ENCODE measurements at places on chromosomes 11 and 22. TPM values are rescaled to one million over a fixed set of nuclear protein-coding genes. Genes with fewer than 3 reads are reported as not detected.

Gene FAM227A
- total RNA-seq = 0.13 TPM

Gene BARX2
- total RNA-seq = not detected

Gene MRGPRX3
- total RNA-seq = not detected

Gene RRP8
- 8.5 TPM for total RNA-seq

Gene IGF2
- not detected for total RNA-seq

Gene GUCD1
- 125 TPM for total RNA-seq

Gene ANO5
- not detected for total RNA-seq

Gene NRIP3
- total RNA-seq = 12.0 TPM

Gene GRM5
- total RNA-seq = not detected

Gene CPT1A
- 20.1 TPM for total RNA-seq

- no peak for DNase-seq
These were observed 454.4 kb downstream of the BRD1 start for GRCh38 chr22:49373289-49373666.

- DNase-seq = no peak
These were observed 992 bp downstream of the LRFN4 start for GRCh38 chr11:66857927-66858185.

DNA sequence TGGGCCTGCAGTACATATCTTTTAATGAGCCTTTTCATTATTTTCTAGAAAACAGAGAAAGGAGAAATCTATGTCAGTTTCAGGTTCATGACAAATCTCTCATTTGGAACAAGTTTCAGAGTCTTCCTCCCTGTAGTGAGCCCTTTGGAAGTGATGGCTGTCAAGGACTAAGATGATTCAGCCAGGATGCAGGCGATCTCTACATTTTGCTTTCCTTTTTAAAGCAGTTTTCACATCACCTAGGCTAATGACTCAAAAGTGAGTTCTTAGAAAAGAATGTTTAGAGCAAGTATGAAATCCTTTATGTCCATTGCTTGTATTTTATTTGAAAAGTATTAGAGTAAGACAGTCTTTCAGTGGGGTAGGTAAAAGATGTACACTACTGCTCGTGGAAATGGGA is 130.1 kb downstream of the TRPC6 start:
- DNase-seq = peak; percentile 67

- DNase-seq = peak; percentile 39
These were observed 81.6 kb downstream of the MED15 start for GRCh38 chr22:20588843-20589581.

- no peak for DNase-seq
These were observed 50.6 kb upstream of the DEUP1 start for GRCh38 chr11:93279851-93280347.

- peak; percentile 56 for DNase-seq
These were observed 38.7 kb downstream of the CD82 start for GRCh38 chr11:44604171-44604581.

- DNase-seq = no peak
These were observed 111.7 kb upstream of the RASSF10 start for GRCh38 chr11:12897390-12897789.

- peak; percentile 5 for DNase-seq
These were observed 30.1 kb upstream of the SMPD1 start for GRCh38 chr11:6360183-6360582.

GRCh38 chr22:30286813-30287647 is 2.3 kb downstream of the CASTOR1 start:
- peak; percentile 47 for DNase-seq

GRCh38 chr22:38796262-38796957 is 2.5 kb upstream of the DNAL4 start:
- DNase-seq = peak; percentile 18

GRCh38 chr22:23233752-23234408 is 53.6 kb downstream of the BCR start:
- DNase-seq = peak; percentile 81

DNA sequence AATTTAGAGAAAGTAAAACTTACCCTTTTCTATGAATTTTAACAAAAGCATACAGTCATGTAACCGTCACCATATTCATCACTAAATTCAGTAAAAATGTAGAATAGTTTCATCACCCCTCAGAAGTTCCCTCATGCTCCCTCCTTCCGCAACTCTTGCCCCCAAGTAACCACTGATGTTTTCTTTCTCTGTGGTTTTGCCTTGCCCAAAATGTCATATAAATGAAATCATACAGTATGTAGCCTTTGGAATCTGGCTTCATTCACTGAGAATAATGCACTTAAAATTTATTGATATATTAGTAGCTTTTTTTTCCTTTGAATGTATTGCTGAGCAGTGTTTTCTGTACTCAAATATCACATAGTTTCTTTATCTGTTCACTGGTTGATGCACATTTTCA is 60.1 kb downstream of the DCUN1D5 start:
- DNase-seq = peak; percentile 13

DNA sequence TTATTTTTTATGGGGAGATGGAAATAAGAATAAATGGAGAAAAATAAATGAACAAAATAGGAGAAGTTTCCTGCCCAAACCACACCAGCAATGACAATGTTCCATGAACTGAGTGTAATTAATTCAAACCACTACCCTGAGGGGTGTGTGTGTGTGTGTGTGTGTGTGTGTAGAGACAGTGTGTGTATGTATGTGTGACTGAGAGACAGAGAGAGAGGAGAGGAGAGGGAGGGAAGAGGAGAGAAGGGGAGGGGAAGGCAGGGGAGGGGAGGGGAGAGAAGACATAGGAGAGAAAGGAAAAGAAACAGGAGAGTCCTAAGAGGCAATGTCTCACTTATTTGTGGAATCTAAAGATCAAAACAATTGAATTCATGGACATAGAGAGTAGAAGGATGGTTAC is 65.0 kb upstream of the POU2AF1 start:
- no peak for DNase-seq

DNA sequence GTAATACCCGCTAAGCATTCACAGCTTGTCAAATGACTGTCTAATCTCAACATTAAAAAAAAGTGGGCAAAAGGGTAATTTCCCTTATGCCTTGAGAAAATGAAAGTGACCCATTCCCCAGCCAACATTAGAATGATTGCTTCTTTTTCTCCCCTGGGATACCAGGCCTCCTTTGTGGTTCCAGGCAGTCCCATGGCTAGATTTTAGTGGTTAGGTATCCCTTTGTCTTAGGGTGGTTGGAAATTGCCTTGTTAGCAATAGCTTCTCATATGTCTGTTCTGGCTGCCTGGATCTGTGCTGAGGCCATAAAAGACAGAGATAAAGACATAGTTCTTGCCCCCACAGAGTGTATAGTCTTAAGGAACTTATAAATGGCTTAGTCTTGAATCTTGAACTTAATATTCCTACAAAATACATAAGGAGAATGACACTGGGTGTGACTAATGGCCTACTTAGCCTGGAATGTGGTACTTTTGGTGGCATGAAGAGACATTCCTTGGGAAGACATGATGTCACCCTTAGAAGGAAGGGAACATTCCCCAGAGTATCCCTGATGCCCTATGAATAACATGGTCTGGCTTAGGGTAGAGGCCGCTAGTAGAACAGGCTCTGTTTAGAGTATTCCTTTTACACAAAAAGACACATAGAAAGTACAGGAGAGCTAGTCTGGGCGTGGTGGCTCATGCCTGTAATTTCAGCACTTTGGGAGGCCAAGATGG is 90.3 kb downstream of the ZBTB16 start:
- peak; percentile 29 for DNase-seq

DNA sequence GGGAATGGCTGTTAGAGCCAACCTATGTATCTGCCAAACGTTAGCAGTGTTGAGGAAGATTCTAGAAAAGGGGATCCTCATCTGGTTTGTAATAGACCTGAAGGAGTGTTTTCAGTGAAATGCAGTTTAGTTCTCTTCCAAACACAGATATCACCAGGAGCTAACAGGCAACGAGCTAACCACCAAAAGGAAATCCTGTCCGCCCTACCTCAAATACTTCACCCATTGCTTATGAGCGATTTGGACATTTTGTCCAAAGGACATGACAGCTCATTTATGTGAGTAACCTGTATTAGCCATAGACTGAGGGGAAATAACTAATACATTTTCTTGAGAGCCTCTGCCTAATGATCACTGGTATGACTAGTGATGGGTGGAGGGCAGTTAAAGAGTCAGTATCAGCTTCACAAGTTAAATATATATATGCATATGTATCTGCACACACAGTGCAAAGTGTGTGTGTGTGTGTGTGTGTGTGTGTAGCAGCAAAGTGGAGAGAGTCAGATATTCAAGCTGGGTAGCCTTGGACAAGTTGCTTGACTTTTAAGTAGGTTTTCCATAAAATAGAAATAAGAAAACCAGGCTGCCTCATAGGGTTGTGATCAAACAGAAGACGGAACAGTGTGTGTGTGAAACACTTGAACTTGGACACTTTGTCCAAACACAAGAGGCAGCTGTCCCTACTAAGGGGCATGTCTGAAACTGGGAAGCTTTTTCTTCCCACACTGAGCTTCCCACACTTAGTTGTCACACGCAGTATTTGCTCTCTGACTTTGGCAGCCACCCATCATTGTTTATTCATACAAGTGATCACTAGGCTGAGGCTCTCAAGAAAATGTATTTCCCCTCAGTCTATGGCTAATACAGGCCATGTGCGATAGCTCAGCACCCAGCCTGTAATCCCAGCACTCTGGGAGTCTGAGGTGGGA is 940 bp upstream of the C11orf91 start:
- DNase-seq = peak; percentile 93

GRCh38 chr11:71163371-71163770 is 89.0 kb downstream of the SHANK2 start:
- DNase-seq = no peak

DNA sequence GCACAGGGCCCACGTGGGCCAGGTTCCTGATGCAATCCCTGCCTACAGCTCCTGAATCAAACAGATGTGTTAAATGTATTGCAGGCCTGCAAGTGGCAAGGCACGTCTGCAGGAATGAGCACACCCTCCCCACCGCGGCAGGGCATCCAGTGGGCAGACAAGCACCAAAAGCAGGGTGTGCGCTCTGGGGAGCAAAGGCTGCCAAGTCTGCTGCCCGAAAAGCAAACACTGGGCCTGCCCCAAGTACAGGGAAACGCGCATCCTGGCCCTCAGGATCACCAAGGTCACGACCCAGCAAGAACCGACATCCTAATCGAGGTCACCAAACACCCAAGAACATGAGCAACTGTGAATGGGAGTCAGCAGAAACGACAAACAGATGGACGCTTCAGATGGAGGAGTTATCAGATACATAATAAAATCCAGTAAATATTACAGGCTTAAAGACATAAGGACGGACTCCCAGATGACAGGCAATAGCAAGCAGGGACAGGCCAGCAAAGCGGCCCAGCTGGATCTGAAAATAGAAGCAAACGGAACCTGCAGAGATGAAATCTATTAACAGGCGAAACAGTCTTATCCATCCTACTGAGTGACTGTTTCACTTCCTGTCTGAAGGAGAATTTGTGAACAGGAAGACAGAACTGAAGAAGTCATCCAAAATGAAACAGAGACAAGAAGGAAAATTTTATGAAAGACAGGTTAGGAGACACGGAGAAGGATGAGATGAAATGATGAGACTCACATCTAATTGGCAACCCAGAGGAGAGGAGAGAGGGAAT is 26.7 kb downstream of the CARS1 start:
- DNase-seq = no peak

GRCh38 chr11:69215784-69216415 is 60.2 kb downstream of the SMIM38 start:
- peak; percentile 84 for DNase-seq

- DNase-seq = peak; percentile 4
These were observed 86.4 kb downstream of the DLG2 start for GRCh38 chr11:85540635-85541205.

DNA sequence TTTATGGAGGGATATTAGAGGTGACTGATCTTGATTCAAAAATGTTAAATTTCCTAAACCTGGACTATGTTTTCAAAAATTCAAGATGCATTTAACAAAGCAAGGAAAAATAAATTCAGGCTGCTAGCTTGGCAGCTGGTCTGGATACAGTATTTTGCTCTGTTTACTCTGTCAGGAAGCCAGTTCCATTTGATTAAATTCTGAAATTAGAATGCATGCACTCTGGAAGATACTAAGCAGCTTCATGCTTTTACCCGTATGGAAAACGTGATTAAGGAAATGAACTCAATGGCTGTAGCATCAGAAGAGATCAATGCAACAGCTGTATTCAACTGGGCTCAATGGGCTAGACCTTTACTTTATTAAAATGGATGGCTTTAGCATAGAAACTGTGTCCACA is 14.2 kb downstream of the C11orf71 start:
- DNase-seq = no peak

DNA sequence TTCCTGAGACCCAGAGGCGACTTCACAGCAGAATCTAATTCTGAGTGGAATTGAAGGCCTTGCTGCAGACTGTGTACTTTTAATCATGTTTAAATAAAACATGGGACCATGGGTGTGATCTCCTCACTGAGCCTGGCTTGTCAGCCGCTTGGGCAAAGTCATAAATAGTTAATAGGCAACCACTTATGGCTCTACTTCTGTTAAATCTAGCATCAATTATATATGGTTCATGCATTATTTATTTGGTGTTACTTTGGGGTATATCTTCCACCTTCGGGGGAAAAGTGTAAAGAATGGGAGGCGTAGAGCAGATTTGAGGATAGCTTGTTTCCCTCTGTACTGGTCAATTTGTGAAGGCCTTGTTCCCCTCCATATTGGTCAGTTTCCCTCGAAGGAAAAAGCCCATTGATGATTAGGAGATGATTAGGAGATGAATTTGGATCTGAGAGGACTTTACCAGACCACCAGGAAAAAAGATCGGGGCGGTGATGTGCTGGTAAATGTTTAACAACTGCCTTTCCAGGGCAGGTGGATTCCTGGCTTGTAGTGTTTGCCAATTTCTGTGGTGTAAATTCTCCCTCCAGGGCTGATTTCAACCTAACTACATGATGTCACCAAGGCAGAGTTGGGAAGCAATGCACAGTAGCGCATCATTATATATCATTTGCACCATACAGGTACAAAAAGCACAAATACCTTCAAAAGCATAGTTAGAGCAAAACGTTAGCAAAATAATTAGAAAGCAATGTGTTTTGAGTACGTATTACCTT is 204.1 kb upstream of the SEZ6L start:
- no peak for DNase-seq

- peak; percentile 29 for DNase-seq
These were observed 971 bp downstream of the TUBGCP6 start for GRCh38 chr22:50243685-50244419.

DNA sequence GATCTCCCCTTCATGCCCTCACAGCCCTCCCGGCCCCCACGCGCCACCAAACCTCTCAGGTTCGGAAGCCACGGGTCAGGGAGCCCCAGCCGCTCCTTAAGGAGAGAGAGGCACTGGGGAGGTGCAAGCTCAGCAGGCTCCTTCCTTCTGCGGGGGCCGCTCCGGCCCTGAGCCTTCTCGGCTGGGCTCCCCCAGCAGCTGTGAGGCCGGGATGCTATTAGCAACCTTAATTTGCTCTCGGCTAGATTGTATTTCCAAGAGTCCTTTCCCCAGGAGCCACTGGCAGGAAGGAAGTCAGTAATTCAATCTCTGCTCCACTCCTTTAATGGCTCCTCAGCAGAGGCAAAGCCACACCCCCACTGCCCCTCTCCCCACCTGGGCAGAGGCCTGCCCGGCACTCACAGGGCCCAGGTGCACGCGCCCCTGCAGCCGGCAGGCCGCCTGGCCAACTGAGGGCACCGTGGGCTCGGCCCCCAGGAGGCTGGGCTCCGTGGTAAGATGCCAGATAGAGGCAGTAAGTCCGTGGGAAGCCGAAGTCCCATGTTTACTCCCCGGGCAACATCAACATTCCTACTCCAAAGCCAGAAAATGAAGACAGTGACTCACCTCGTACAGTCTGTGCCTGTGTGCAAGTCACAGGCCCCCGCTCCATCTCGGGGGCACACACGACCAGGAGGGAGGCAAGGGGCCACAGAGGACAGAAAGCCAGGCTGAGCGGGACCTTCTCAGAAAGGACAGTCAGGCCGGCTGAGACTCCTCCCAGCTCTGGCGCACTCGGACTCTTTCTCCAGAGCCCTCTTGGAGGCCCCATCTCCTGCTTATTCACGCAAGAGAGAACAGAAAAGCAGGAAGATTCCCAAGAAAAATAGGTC is 5.2 kb downstream of the IGSF9B start:
- DNase-seq = peak; percentile 74

Data from GM23248 (cell line).